ENCODE measurements at places on chromosomes 1 and 21. TPM values are rescaled to one million over a fixed set of nuclear protein-coding genes. Genes with fewer than 3 reads are reported as not detected.

GRCh38 chr1:65255656-65256050, 53.7 kb upstream of the DNAJC6 start:
- DNase-seq = no peak

DNA sequence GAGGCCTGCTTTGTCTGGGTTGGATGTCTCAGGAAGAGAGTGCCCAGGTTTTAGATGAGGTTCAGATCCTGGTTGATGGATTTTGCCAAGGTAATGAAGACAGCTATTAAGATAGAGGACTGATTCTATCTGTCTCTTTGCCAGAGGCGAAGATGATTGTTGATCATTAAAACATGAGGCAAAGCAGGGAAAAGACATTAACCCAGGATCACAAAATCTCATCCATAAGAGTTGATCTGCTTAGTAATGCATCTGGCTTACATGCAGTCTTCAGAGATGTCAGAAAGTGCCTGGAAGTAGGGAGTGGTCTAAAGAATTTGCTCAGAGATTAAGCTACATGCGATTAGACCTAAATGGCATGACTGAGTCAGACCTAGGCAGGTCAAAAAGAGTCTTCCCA, 229.6 kb upstream of the PLD5 start:
- no peak for DNase-seq

- DNase-seq = no peak
Measured at GRCh38 chr21:40881767-40882166, 34.8 kb upstream of the DSCAM start.

- peak; percentile 74 for DNase-seq
Measured at GRCh38 chr1:151158751-151159251, 2.4 kb downstream of the TNFAIP8L2 start.

GRCh38 chr1:109821221-109821669, 57.5 kb upstream of the EPS8L3 start:
- peak; percentile 95 for DNase-seq

- peak; percentile 78 for DNase-seq
Measured at GRCh38 chr21:25639551-25640201, 618 bp downstream of the JAM2 start.

- no peak for DNase-seq
Measured at GRCh38 chr21:20554785-20555184, 443.4 kb upstream of the NCAM2 start.

DNA sequence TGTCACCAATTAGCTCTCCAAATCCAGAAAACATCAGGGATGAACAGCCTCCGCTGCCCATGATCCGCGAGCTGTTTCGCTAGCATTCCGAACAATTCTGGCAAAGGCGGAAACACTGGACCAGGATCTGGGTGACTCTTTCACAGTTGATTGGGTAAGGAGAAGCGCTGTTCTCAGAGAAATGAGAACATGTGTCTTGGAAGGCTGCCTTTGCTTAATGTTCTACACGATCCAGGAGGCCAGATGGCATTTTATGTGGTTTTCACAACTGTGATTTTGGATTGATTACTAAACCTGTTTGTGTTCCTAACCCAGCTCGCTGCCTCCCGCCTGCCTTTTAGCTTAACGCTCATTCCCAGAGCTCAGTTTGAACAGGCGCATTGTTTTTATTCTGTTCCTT, 144.0 kb downstream of the KIF26B start:
- DNase-seq = no peak

DNA sequence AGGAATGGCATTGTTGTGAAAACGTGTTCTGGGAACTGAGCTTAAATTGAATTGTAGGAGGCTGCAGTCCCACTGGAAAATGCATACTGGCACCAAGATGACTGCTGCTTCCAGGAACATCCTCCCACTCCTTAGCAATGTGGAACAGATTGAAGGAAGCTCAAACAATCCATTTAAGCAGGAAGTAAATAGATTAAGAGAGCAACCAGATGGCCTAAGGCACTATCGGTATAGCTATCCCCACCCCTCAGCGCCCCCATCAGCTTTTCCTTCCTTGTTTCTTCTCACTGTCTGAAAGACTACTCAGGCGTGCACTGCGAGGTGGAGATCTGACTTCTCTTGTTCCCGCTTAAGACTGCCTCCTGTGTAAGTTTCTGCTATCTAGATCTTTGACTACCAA, 4.0 kb upstream of the IFI16 start:
- no peak for DNase-seq

- no peak for DNase-seq
Measured at GRCh38 chr1:156356262-156356874, 12.6 kb upstream of the RHBG start.

DNA sequence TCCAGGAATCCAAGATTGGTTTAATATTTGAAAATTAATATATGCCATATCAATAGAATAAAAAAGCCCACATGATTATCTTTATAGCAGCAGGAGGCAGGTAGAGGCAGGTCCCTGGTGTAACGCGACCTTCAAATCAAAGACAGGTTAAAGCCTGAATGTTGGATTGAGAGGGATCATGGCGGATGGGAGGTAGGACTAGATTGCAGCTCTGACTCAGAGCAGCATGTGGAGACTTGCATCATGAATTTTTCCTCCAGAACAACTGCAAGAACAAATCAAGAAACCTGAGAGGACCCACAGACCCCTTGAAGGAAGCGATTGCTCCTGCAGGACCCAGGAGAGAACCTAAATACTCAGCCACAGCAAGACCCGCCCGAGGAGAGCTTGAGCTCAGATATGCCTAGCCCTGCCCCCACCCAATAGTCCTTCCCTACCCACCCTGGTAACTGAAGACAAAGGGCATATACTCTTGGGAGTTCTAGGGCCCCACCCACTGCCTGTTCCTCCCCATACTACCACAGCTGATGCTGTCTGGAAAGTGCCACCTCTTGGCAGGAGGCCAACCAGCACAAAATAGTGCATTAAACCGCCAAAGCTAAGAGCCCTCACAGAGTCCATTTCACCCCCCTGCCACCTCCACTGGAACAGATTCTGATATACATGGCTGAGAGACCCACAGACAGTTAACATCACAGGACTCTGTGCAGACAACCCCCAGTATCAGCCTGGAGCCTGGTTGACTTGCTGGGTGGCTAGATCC, 19.5 kb downstream of the S100B start:
- DNase-seq = no peak

DNA sequence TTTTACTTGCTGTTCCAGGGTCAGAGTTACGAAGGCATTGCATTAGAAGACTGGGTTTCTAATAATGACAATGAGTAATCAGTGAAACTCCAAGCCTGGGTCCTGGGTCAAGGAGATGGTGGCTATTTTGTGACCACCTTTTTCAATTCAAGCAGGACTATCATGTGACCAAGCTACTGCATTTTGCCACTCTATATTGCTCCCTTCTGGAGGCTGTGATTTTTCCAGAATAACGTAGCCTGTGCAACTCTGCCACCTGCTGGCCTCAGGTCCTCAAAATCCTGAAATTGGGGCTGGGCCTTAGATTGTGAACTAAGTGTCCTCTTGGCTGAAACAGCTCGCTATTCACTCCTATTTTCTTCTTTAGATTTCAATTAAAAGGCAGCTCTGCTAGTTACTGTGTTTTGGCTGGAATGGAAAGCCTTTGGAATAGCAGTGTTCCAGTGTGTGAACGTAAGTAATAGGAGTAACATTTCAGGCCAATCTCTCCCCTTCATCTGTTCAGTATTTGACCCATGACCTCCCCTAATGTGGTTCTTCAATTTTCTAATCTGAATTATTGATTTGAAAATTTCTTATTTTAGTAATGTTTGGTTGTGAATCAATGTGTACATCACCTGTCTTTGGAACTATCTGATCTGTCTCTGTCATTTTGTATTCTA, 52.9 kb upstream of the CD46 start:
- DNase-seq = no peak

GRCh38 chr1:147599362-147600118, 58.2 kb downstream of the BCL9 start:
- peak; percentile 100 for DNase-seq

GRCh38 chr1:192524223-192524622, 51.4 kb upstream of the RGS1 start:
- no peak for DNase-seq

GRCh38 chr1:159892944-159893343, 7.0 kb downstream of the CFAP45 start:
- no peak for DNase-seq

- DNase-seq = no peak
Measured at GRCh38 chr1:58702261-58703141, 2.6 kb upstream of the MYSM1 start.

- DNase-seq = no peak
Measured at GRCh38 chr1:51472359-51472758, 46.7 kb downstream of the EPS15 start.

DNA sequence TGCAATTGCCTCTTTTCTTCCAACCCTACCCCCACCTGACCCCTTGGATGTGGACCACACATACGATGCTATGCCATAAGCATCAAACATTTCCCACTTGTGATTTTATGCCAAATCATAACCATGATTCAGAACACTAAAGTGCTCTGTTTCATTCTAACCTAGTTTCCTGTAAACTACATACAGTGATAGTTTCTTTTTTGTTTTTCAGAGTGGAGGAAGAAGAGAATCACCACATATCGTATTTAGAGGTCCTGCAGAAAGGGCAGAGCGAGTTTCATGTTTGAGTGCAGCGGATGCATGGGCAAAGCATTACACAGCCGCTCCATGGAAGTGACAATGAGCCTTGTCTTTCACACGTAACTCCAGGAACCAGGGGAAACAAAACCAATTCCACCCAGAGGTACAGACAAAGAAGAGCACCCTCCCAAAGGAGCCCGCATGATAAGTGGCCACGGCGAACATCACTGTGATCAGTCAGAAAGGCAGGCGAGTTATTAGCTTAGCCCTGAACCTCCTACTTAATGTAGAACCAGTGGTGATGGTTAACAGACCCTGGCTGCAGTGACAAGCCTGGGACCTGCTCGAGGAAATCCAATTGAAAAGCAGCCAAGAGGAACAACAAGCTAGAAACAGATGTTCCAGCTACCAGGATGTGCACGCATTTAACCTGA, 64.0 kb upstream of the ZNF281 start:
- no peak for DNase-seq

DNA sequence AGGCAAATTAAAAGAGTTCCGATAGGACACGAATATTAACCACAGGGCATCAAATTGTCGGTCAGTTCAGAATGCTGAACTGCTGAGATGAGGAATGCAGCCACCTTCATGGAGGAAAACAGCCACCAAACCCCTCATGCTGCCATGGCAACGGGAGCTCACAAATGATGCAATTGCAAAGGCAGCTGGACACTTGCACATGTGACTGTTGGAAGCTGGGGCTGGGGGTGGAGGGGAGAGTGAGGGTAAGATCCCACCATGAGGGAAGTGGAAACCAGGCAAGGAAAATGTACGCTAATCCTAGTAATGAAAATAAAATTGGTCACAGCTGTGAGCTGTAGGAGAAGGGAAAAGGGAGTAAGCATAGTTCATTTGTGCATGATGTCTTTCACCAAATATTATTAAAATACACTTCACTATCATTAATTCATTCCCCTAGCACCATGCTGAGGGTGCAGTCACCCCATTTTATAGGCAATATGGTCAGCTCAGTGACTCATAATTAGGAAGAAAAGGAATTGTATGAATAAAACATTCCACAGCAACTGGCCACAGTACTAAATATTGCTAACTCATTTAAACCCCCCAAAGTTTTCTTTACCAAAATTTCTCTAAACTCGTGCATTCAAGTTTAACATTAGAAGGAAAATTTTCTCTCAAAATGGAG, 15.3 kb downstream of the BECN2 start:
- DNase-seq = no peak

DNA sequence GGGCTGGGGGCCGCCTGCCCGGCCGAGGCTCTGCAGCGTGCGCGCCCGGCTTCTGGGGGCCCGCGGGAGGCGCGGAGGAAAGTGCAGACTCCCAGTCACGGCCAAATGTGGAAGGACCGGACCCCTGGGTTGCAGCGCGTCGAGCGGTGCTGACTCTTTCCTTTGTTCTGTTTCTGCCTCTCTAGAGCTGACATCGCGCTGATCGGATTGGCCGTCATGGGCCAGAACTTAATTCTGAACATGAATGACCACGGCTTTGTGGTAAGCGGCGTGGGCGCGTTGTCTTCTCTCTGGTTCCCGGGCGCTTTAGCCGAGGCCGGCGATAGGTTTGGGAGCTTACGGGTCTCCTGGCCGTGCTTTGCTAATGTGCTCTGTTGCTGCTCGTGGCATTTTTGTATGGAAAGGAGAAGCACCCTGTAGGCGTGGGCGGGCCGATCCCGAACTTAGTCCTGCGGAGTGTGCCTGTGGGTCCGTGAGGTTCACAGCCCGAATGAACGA, 629 bp downstream of the PGD start:
- DNase-seq = peak; percentile 85

DNA sequence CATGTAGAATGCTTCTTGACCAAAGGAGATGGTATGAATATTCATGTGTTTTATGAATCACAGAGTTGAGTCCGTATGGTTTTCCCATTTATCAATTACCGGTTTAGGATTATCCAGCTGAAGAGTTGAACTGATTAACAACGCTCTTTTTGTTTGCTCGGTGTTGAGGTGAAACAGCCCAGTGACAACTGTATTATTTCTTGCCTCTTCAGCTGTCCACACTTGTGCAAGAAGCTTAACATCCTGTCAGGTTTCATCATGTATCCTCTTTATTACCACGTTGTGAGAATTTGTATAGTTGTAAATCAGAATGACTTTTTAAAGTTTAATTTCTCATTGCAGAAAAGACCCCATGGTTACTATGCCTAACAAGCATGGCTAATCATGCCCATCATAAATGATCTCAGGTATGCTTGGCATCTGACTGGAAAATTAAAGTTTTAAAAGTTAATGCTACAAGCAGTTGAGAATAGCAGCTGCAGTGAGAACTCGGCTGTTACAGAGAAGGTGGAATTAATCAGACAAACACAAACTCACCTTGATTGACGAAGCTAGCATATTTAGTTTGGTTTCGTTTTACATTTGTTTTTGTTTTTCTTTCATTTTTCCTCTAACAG, 563.2 kb upstream of the ADGRL2 start:
- DNase-seq = no peak

GRCh38 chr1:26155370-26156284, 3.3 kb upstream of the FAM110D start:
- peak; percentile 56 for DNase-seq

DNA sequence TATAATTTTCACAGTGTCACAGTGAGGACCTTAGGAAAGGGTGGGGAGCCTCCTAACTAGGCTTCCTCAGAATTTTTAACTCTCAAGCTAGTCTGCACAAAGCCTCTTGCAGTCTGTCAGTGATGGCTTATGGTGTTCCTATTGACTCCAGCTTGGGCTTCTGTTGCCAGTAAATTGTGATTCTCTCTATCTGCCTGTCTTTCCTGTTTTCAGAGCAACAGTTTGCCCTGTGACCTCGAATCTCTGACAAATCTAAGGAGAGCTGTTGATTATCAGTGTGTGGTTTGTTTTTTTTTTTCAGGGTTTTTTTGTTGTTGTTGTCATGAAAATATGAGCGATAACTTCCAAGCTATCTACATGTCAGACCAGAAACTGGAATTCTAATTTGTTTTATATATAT, 423.2 kb upstream of the B3GALT2 start:
- no peak for DNase-seq

GRCh38 chr1:167510244-167510643, 8.1 kb downstream of the CD247 start:
- no peak for DNase-seq

Gene NBPF15
- total RNA-seq = 37.6 TPM

Gene PDE9A
- 5.6 TPM for total RNA-seq

Gene KIAA1614
- 10.7 TPM for total RNA-seq

Gene AUNIP
- total RNA-seq = not detected

Gene TENT5C
- 3.6 TPM for total RNA-seq

Gene PGLYRP3
- not detected for total RNA-seq

Gene SPATA45
- not detected for total RNA-seq

Gene PUM1
- 87.9 TPM for total RNA-seq

Gene KCNA10
- total RNA-seq = not detected

Gene RABGAP1L
- 41.4 TPM for total RNA-seq

Gene CFHR3
- 0.38 TPM for total RNA-seq

Gene PTAFR
- 5.9 TPM for total RNA-seq

Gene ITPKB
- 22.4 TPM for total RNA-seq

Gene CYP4A11
- total RNA-seq = not detected

Gene GBP7
- not detected for total RNA-seq
